Neural crest cell (in vitro differentiated cells): ENCODE measurements at places on chromosomes 4 and X. TPM values are rescaled to one million over a fixed set of nuclear protein-coding genes. Genes with fewer than 3 reads are reported as not detected.

GRCh38 chr4:82480771-82481505 is 50.5 kb downstream of the ENOPH1 start:
- DNase-seq, result no peak

DNA sequence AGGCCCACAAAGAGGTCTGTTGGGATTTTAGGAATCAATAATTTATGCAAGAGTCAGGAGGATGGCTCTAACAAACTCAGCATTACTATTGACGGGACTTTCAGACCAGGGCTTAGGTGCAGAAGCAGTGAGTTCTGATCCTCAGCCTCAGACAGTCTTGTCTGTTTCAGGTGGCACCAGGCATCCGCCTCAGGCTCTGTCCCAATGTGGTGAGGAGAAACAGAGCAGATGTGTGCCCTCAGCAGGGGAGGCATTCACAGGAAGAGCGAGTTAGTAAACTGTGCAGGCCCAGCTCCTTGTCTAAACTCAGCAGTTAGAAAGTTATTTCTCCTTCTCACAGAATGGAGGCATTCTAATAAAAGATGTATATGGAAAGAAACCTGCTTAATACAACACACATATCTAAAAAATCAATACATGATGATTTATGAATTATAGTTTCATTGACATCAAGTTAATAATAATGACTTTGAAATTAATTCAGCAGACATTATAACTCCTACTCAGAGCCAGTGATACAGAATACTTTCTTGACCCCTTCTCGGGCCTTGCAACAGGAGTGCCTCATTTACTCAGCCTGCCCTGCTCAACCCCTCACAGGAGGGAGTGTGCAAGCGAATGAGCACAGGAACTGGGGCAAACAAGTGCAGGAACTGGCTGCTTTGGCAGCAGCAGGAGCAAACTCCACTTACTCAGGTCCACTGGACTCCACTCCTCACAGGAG is 202.8 kb upstream of the SMIM31 start:
- no peak for DNase-seq

GRCh38 chr4:26515936-26516335 is 25.7 kb upstream of the CCKAR start:
- DNase-seq, result no peak

DNA sequence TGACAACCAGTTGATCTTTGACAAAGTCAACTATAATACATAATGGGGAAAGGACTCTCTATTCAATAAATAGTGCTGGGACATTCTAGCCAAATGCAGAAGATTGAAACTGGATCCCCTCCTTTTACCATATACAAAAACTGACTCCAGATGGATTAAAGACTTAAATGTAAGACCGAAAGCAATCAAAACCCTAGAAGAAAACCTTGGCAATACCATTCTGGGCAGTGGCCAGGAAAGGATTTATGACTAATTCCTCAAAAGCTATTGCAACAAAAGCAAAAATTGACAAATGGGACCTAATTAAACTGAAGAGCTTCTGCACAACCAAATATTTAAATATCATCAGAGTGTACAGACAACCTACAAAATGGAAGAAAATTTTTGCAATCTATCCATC is 185.1 kb downstream of the NPNT start:
- DNase-seq, result no peak

GRCh38 chr4:29805916-29806480 is 914.2 kb upstream of the PCDH7 start:
- no peak for DNase-seq

GRCh38 chr4:109125084-109125483 is 177.4 kb downstream of the COL25A1 start:
- no peak for DNase-seq

The AKAP14 gene
- total RNA-seq, result not detected in 2 replicates

The RHOH gene
- 3.2 and 3.7 TPM in 2 replicates for total RNA-seq

The JCHAIN gene
- total RNA-seq, result not detected in 2 replicates

The XAGE1A gene
- total RNA-seq, result not detected in 2 replicates
